Renal cortical epithelial cell (primary cell): ENCODE measurements at places on chromosomes 7 and 10.

- peak; percentile 33 for DNase-seq
Measured at GRCh38 chr7:128115336-128115820, 84.1 kb upstream of the LRRC4 start.

GRCh38 chr7:68623030-68623429, 975.2 kb upstream of the AUTS2 start:
- DNase-seq: no peak

GRCh38 chr10:27035163-27035562, 65.1 kb downstream of the ANKRD26 start:
- DNase-seq: no peak

DNA sequence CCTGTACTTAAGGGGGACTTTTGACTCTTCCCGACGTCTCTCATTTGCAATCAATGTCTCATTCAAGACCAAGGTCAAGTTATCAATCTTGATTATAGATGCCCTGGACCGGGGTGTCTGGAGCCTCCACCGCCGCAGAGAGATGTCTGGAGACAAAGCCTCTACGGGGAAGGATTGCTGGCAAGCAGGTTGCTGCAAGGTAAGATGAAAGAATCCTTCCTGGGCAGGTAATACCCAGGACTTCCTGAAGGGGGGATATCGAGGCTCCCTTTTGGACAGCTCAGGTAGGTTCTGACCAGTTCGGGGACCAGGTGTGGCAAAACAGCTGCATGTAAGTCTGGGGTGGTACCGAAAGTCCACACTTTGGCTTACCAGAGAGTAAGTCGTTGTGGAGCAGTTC, 12.5 kb upstream of the CUX1 start:
- no peak for DNase-seq

GRCh38 chr10:42933448-42934340, 143.2 kb upstream of the RET start:
- peak; percentile 2 for DNase-seq
